WTC11 (cell line): ENCODE measurements at places on chromosomes 7 and 10.

DNA sequence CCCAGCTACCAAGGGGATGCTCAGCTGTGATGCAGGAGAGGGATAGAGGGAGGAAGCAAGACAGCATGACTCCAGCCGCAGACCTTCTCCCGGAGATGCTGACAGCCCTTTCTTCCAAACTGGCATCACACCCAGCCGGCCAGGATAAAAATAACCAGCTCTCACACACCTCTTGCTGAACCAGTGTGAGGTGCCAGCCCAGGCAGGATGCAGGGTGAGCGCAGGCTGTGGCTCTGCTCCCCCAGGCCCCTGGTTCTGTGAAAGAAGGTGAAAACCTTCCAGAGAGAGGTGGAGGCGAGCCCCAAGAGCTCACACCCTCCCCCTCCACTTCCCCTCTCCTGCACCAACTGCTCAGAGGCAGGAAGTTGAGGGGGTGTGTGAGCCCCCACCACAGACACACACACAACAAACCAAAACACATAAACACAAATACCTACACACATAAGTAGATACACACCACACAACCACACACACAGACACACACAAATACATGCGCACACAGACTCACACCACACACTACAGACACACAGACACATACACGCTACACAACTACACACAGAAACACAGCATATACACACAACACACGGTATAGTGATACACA is 4.0 kb downstream of the GPR15LG start:
- no peak for DNase-seq

GRCh38 chr10:84706875-84707274 is 378.5 kb downstream of the CCSER2 start:
- no peak for DNase-seq

DNA sequence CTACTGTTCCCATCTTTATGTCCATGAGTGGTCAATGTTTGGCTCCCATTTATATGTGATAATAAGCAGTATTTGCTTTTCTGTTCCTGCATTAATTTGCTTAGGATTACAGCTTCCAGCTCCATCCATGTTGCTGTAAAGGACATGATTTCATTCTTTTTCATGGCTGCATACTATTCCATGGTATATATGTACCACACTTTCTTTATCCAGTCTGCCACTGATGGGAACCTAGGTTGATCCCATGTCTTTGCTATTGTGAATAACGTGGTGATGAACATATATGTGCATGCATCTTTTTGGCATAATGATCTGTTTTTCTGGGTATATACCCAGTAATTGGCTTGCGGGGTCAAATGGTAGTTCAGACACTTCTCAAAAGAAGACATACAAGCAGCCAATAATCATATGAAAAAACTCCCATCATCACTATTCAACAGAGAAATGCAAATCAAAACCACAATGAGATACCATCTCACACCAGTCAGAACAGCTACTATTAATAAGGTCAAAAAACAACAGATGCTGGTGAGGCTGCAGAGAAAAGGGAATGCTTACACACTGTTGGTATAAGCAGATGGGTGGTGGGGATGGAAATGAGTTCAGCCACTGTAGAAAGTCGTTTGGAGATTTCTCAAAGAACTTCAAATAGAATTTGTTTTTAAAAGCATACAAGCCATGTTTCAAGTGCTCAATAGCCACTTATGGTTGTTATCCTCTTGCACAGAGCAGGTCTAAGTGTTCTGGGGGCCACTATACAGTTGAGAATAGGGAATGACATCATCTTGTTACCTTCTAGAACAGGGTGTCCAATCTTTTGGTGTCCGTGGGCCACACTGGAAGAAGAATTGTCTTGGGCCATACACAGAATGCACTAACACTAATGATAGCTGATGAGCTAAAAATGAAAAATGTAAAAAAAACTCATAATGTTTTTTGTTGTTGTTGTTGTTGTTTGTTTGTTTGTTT is 23.2 kb upstream of the SDK1 start:
- no peak for DNase-seq

DNA sequence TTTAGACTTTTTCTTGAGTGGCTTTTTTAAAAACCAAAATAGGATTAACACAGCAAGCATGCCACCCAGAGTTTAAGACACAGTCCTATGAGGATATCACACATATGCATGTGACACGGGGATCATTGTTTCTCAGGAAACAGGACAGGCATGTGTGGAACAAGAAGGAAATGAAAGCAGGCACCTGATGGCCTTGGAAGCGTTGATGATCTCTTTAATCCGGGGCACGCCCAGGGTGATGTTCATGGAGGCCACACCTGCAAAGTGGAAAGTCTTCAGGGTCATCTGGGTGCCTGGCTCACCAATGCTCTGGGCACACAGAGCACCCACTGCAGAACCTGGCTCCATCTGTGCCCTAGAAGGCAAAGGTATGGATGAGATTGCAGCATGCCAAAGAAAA is 44.3 kb downstream of the POLR3A start:
- no peak for DNase-seq

- no peak for DNase-seq
These were observed 158.2 kb upstream of the TMEM229A start for GRCh38 chr7:124191030-124191429.

DNA sequence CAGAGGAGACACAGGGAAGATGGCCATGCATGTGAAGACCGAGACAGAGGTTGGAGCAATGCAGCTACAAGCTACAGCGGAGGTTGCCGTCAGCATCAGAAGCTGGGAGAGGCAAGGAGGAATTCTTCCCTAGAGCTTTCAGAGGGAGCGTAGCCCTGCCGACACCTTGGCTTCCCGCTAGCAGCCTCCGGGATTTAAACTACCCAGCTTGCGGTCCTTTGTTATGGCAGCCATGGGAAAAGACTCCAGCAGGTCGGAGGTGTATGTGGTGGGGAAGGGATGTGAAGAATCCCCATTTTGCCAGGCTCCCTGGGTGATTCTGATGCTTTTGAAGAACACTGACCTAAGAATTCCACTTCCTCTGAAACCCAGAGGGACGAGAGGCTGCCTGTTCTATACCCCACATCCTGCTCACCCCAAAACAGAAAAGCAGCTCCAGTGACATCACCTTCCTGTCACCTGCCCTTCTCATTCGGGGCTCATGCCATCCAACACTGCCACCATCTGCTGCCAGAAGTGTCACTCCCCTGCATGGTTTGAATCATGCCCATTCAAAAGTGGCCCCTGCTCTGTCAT is 3.3 kb upstream of the SEPHS1 start:
- DNase-seq: peak; percentile 66

GRCh38 chr7:154530136-154530535 is 472.8 kb downstream of the PAXIP1 start:
- no peak for DNase-seq

DNA sequence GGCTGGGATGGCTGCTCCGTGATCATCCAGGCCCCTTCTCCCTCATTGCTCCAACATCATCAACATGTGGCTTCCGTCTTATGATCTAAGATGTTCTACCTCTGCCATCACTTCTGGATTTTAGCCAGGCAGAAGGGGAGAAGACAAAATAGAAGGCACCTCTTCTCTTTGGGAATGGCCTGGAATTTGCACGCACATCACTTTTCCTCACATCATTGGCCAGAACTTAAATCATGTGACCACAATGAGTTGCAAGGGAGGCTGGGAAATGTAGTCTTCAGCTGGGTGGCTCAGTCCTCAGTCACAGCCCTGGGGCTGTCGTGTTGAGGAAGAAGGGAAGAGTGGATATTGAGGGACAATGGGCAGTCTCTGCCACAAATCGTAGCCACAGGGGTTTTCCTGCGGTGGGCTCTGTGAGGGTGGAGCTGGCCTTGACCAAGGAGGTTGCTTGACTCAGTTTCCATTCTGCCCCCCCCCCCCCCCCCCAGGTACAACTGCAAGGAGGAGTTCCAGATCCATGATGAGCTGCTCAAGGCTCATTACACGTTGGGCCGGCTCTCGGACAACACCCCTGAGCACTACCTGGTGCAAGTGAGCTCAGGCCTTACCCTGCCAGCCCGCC is 50.3 kb downstream of the PALD1 start:
- peak; percentile 40 for DNase-seq

GRCh38 chr10:14838582-14839304 is 637 bp downstream of the HSPA14 start:
- DNase-seq: peak; percentile 64

DNA sequence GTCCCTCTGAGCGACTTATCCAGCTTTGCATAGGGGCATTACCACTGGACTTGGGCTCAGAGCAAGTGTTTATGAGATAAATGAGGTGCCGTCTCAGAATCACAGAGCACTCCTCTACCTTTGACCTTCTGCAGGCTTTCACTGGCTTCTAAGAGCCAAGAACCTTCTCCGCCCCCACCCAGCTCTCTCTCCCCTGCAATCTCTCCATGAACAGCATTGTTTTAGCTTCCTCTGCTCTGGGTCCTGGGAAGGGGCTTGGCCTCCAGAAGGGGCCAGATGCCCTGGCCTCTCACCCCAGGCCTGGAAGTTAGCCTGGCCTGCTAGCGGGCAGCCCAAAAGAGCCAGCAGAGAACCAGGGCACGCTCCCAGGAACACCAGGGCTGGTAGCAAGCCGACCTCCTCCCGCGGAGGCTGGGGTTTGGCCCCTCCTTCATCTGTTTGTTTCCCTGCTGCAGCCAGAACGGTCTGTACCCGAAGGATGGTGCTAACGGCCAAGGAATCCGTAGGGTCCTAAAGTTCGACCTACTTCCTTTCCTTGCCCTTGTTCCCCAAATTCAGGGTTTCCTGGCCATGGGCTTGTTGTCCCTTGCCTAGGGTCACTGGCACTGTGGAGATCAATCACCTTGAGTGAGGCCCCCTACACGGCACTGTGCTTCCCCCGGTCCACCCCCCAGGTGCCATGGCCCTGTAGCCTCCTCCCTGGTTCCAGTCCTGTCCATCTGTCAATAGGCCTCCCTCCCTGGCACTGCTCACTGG is 18.7 kb upstream of the DDIT4 start:
- peak; percentile 78 for DNase-seq

DNA sequence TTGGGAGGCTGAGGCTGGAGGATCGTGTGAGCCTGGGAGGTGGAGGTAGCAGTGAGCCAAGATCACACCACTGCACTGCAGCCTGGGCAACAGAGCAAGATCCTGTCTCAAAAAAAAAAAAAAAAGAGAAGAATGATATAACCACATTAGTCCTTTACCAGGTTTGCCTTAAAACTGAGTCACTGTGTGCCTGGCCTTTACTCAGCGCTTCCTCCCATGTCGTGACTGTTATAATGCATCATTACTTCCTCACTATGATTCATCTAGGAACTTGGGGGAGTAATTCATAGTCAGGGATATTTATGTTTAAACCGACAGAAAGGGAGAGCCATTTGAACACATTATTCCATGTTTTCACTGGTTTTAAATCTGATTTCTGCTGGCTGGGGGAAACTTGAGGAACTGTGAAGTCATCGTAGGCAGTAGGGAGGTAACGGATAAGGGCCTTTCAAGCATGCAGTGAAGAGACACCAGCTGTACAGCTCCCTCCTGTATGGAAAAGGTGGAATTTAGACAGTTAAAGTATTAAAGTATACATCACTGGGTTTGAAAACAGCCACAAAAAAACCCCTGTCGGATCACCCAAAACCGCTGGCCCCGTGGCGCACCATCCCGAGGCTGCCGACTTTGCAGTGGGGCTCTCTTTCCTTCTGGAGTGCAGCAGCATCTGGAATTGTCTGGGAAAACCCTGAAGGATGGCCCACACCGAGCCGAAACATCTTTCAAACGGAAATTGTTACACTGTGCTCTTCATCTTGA is 119.8 kb downstream of the NKX6-2 start:
- no peak for DNase-seq

- no peak for DNase-seq
These were observed 164.6 kb upstream of the SH2B2 start for GRCh38 chr7:102122026-102122425.

DNA sequence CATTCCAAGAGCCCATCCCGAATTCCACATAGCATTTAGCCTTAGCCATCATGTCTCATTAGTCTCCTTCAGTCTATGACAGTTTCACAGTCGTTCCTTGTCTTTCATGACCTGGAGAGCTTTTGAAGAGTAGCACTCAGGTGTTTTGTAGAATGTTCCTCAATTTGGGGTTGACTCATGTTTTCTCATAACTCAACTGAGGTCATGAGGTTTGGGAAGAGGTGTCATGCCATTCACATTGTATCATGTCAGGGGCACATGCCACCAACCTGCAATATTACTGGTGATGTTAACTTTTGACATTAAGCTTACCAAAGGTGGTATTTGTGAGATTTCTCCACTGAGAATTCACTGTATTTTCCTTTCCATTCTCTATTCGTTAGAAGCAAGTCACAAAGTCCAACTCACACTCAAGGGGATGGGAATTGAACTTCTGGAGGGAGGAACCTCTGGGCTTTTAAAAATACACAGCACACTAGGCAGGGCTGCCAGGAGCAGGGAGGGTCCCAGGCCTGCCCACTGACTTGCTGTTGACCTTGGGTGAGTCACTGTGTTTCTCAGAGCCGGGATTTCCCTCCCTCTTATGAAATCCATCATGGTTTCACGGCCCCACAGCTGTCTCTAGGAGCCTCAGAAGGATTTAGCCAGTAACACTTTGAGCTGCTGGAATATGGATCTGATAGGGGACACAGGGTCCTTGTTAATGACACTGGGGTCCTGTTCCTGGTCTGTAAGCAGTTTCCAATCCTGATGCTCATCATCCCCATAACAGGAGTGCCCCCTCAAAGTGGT is 74.4 kb upstream of the TCF7L2 start:
- no peak for DNase-seq

GRCh38 chr10:15817409-15818046 is 42.8 kb downstream of the MINDY3 start:
- no peak for DNase-seq

DNA sequence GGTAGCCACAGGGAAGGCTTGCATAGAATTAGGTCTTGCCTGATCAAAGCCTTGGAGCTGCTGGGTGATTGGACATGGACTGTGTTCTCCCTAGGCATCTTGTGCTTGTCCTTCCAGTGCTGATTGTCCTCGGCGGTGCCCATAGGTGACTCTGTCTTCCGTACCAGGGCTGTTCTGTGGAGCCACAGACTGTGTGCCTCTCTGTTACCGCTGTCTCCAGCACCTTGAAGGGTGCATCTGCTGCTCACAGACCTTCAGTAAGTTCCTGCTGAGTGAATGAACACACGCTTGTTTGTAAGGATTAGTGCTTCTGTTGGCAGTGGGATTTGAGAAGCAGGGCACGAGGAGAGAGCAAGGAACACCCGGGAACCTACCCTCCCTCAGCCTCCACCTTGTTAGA is 116.7 kb downstream of the CELF2 start:
- no peak for DNase-seq

- no peak for DNase-seq
These were observed 1.2 kb downstream of the IGFBP1 start for GRCh38 chr7:45889367-45890067.

DNA sequence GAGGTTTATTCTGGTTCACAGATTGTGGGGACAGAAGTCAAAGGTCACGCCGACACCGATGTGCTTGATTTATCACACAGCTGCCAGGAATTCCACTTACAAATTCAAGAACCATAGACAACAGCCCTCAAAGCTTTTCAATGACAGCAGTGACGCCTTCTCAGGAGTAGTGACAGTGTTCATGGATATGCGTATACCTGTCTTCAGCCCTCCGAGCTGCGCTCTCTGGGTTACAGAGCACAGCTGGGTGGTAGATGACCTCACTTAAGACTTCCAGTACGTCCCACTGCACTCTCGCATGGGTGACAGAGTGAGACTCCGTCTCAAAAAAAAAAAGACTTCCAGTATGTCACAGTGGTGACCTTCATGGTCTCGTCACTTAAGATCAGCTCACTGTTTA is 108.5 kb downstream of the TCERG1L start:
- DNase-seq: no peak
